ENCODE measurements at places on chromosomes 11 and 22.

DNA sequence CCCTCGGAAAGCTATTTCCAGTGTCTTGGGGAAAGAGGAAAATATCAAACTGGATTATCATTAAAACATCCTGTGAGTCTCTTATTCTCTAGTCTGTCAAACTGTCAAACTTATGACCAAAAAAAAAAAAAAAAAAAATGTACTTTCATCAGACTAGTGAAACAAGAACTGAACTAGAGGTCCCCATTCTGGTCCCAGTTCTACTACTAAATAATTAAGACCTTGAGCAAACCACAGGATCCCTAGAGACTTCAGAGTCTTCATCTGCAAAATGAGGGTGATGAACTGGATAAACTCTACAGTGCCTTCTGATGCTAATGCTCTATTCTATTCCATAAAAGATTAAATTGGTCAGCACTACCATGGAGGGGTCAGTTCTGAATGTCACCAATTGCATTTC lies 105.8 kb downstream of the SERGEF start:
- DNase-seq, result no peak

DNA sequence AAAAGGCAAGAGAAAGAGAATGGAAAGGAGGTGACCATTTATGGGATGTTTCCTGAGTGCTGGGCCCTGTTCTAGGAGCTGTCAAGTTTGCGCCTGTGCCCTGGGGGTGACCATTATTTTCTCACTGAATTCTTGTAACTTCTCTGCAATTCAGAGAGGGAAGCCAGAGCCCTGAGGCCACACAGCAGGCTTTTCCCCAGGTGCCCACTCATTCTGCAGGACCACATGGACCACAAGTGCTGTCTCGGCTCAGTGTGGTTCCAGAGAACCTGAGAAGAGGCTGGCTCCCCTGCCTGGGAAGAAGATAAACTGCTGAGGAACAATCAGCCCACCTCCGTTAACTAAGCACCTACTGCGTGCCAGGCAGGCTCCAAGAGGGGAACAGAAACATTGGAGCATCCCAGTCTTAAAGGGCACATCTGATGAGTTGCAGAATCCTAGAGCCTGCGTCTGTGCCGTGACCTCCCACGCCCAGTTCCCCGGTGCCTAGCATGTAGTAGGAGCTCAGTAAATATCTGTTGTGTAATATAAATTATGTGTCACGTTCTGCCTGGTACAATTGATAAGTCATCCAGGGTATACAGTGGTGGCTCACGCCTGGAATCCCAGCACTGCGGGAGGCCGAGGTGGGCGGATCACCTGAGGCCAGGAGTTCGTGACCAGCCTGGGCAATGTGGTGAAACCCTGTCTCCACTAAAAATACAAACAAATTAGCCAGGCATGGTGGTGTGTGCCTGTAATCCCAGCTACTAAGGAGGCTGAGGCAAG lies 31.6 kb upstream of the CRYBB3 start:
- DNase-seq, result no peak

DNA sequence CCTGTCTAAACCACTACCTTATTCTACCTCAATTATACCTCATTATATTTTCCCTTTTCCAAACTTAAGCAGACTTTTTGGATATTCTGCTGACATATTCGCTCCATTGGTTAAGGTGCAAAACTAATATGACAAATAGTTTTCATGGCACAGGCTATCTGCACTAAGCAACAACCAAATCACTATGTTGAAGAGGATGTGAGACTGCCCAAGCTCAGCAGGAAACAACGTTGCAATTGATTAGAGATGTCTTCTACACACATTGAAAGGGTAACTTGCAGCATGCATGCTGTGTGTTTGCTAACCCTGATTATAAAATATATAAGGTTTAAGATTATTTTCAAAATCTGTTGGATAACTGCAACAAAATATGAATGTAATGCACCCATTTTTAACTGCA lies 61.6 kb downstream of the STK33 start:
- no peak for DNase-seq

- DNase-seq, result no peak
Measured at GRCh38 chr11:45676522-45677095, 11.2 kb upstream of the CHST1 start.

GRCh38 chr22:20399866-20400605 lies 6.1 kb downstream of the ZNF74 start:
- no peak for DNase-seq

- no peak for DNase-seq
Measured at GRCh38 chr11:34642873-34643272, 22.0 kb downstream of the EHF start.

DNA sequence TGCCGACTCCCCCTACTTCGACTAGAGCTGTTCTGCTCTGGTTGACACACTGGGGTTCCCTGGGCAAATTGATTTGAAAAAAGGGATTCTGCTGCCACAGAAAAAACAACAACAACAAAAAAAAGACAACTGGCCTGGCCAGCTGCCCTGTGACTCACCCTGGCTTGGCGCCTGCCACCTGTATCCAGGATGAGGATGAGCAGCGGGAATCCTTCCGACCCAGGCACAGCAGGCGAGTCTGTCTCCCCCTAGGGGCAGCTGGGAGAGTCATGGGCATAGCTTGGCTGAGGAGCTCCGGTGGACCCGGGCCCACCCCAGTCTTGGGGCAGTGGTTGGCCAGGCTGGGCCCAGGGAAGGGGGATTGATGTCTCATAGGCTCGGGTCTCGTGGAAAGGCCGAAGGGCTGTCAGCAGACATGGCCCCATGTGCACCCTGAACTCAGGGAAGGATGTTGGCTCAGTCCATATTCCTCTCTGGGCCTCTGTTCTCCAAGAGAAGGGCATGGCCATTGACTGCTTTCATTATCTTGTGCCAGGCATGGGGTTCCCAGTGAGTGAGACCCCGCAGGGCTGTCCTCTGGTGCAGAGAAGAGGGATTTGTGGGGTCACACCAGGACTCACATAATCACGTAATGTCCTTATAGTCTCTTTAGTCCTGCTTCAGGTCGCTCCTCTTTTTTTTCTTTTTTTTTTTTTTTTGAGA lies 10.4 kb upstream of the SUN2 start:
- peak; percentile 61 for DNase-seq

- no peak for DNase-seq
Measured at GRCh38 chr11:67413266-67413849, 2.1 kb upstream of the CARNS1 start.

DNA sequence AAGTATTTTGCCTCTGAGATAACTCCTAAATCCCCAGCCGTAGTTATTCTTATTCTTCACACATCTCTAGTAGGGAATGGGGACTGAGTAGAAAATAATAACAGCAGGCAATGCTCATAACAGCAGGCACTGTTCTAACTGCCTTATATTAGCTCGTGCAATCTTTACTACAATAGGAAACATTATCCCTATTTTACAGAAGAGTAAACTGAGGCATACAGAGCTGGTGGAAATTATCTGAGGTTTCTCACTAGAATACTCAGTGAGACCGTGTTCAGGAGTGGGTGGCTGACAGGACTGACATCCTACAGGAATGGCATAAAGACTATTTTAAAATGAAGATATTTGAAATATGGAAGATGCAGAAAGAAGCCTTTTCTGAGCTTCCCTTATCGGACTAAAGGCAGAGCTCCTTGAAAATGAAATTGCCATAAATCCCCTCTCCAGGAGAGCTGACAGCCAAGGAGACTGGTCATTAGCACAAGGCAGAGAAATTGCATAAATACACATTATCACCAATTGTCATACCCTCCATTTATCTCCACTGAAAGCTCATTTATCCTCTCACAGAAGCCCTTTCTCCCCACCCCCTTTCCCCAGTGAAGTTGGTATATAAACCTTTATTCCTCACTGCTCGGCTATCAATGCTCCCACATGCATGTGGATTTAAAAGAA lies 93.9 kb downstream of the RASSF10 start:
- no peak for DNase-seq
